Left ventricle myocardium superior (tissue), 1 donor: ENCODE measurements at places on chromosomes 5 and 9. TPM values are rescaled to one million over a fixed set of nuclear protein-coding genes. Genes with fewer than 3 reads are reported as not detected.

- peak; percentile 49 for DNase-seq
Measured at GRCh38 chr5:96743065-96743768, 64.5 kb downstream of the ERAP1 start.

DNA sequence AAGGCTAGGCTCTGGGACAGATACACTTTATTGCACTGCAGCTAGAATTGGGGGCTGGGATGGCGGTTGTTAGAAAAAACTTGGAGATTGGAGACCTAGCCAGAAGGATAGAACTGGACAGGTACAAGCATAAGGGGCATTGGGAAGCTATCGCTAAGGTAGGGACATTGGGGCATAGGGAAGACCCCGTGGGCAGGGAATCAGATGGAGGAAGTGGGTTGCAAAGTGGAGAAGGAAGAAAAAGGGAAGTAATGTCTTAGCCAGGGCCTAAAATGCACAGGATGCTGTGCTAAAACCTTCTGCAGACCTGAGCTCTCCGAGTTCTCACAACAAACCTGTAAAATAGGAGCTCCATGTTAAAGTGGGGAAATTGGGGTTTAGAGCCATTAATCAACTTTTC, 178.2 kb downstream of the ZDHHC21 start:
- no peak for DNase-seq

DNA sequence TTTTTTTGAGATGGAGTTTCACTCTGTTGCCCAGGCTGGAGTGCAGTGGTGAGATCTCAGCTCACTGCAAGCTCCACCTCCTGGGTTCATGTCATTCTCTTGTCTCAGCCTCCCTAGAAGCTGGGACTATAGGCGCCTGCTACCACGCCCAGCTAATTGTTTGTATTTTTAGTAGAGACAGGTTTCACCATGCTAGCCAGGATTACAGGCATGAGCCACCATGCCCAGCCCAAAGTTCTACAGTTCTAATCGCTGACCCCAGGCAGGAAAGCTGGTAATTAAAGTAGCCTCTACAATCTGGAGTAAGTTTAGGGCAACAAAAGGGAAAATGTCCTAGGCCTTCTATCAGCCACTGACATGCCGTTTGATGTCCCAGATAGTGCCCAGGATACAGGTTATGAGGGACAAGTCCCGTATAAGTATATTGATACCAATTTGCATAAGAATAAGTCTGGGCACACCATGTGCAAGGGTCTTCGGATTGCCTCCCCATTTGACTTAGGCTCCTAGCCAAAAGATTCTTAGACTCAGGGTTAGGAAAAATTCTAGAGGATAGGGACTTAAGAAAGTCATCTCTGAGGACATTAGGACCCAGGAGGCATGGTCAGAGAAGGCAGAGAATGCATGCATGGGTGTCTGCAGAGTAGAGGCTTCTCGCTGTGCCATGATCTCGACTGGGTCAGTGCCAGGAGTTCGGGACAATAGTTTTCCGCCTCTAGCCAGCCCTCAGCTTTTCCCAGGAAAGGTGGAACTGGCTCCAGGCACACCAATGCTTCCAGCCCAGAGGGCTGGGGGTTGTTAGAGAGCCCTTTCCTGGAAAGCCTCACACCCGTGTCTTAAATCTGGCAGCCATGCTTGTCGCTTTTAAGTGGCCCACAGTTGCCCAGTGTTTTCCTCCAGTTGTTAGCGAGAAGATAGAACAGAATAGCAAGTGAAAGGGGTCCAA, 1111.1 kb downstream of the TAF11L14 start:
- DNase-seq, result peak; percentile 24

DNA sequence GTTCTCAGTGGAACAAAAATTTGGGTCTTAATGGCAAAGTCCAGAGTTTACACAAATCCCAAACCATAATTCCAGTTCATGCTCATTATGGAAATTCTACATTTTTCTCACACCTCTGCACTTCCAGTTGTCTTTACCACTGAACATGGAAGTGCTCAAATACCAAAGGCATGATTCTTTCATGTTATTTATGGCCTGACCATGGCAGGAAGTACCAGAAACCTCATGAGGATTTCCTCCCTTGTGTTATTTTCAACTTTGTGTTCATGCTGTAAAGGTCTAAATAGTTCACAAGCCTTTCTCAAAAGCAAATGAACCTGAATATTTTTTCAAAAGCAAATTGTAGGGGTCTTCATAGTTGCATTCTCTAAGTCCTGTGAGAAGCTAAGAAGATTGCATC, 82.0 kb upstream of the ITGA1 start:
- DNase-seq, result no peak

DNA sequence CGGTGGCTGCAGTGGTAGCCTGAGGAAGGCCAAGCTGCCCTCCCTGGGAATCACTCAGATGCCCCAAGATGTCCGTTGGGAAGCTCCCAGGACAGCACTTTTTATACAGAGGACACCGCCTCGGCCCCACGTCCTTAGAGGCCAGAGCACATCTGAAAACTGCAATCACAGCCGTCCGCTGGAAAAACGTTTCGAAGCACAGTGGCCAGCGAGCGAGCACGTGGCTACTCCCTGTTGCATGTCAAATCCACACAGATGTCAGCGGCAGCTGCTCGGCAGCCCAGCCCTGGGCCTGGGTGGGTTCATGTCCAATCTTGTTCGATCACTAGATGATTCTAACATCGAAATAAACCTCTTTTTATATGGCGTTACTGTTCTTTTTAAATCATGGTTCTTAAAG, 8.9 kb downstream of the PPP1R26 start:
- no peak for DNase-seq

GRCh38 chr9:127746959-127747569, 12.0 kb upstream of the TOR2A start:
- DNase-seq, result no peak

- DNase-seq, result no peak
Measured at GRCh38 chr5:33892620-33893137, 889 bp upstream of the ADAMTS12 start.

- DNase-seq, result no peak
Measured at GRCh38 chr5:6289239-6289638, 89.1 kb downstream of the MED10 start.

GRCh38 chr9:71663931-71664459, 104.3 kb downstream of the CEMIP2 start:
- DNase-seq, result no peak

DNA sequence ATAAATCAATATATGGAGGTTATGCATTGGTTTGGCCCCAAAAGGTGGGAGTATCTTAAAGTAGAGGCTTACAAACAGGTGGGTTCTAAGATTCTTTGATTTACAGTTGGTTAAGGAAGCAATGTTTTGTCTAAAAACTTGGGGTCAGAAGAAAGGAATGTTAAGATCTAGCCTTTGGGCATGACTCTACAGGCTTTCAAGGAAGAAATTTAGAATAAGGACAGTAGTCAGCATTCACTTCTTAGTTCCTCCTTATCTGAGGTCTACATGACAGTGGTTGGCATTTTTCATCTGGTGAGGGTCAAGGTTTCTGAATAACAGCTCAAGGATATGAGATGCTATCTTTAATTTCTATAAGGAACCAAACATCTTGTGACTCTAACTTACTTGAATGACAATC, 122.8 kb downstream of the CAMK4 start:
- DNase-seq, result no peak

- no peak for DNase-seq
Measured at GRCh38 chr5:167263185-167263584, 1028.3 kb upstream of the WWC1 start.

DNA sequence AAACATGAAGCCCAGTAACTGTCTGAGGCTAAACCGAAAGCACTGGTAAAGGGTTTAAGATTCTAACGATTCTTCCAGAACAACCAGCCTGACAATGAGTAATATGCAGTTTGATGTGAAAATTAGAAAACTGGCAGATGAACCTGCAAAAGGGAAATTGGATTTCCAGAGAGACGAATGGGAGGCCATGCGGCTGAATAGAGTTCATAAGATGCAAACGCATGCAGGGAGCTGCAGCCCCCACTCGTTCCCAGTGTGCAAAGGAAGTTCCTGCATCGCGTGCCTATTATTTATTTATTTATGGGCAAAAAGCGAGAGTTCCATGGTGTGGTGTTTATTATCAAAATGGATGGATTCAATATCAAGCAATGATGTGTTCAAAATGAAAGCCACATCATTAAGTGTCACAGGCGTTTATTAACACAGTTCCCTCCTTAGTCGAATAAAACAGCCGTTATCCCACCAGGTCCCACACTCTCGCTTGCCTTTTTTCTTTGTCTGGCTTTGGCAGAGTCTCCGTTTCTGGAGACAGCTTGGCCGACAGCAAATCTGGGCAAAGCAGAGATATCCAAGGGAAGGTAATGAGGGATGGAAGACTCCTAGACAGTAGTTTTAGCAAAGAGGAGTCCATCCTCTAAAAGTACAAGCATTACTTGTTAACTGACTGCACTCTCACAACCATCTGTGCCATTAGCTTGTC, 451.4 kb downstream of the KDM4C start:
- DNase-seq, result no peak

- no peak for DNase-seq
Measured at GRCh38 chr5:8908055-8908683, 637.7 kb downstream of the SEMA5A start.

- DNase-seq, result no peak
Measured at GRCh38 chr5:149961957-149962409, 1.4 kb downstream of the SLC26A2 start.

GRCh38 chr5:158869092-158869491, 230.6 kb downstream of the EBF1 start:
- DNase-seq, result no peak

GRCh38 chr5:173294673-173295320, 33.4 kb downstream of the STC2 start:
- DNase-seq, result no peak

DNA sequence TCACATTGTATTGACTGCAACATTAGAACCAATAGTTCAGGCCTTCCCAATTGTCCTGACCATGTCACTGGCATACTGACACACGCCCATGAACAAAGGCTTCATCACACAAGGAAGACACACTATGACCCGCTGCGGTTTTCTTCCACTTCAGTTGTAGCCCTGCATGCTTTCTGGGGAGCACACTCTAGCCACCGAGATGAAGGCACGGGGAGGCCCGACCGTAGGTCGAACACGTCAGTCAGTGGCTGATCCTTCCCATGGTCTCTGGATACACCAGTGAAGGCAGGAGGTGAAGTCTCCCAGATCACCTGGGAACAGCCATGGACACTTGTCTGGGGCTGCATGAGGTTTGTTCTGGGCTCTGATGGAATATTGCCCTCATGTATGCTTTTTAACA, 224.7 kb downstream of the FSTL4 start:
- DNase-seq, result no peak

GRCh38 chr5:28483327-28484025, 1445.1 kb upstream of the CDH9 start:
- DNase-seq, result no peak

DNA sequence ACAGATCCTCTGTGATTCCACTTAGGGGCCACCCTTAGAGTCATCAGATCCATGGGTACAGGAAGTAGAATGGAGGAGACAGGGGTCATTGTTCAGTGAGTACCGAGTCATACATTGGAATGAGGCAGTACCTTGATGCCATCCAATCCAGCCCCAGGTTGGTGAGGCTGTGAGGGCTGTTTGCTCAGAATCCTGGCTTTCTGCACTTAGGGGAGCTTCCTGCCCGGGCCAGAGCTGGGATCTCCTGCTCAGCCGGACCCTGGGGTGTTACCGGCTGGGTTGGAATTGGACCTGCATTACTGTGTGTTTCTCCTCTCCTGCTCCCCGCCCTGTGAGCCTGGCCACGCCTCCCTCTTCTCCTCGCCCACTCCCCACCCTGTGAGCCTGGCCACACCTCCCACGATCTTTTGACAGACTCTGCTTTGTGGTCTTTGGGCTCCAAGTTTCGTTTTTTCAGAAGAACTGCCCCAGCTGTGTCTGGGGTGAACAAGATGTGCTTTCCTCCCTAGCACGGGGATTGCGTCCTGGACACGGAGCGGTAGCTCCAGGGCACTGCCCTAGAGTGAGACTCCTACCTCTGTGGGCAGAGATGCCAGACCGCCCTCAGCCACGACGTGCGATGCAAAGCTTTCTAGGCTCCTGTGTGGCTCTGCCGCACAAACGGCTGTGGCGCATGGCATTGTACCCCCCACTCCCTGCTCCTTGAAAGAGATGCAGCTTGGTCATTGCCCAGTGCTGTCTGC, 15.4 kb downstream of the TRAF2 start:
- DNase-seq, result peak; percentile 45

DNA sequence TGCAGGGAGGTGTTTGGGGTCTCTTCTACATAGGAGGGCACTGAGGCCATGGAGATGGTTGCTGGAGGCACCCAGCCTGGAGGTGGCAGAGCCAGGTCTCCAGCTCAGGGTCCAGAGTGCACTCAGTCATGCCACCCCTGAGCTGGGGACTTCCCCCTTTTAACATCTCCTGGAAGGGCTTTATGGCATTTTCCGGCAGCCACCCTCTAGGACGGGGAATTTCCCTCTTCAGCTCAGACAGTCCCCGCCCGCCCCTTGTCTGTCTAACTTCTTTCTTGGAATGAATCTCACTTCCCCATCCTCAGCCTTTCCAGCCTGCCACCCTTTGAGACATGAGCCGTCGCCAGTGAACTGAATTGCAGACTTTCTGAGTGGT, 49.9 kb downstream of the COL15A1 start:
- peak; percentile 60 for DNase-seq

DNA sequence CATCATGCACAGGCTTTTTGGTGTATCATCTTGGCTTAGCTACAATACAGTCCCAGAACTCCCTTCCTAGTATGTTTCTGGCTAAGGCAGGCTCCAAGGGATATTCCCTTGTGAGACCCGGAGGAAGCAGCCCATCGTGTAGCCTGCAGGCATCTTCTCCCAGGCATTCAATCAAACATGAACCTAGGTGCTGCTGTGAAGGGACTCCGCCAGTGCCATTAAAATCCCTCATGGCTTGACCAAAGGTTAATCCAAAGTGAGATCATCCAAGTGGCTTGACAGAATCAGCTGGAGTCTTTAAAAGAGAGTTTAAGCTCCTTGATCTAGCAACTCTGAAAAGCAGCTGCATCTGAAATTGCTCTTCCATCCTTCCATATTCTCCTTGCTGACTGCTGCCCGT, 333.9 kb downstream of the DIRAS2 start:
- no peak for DNase-seq

DNA sequence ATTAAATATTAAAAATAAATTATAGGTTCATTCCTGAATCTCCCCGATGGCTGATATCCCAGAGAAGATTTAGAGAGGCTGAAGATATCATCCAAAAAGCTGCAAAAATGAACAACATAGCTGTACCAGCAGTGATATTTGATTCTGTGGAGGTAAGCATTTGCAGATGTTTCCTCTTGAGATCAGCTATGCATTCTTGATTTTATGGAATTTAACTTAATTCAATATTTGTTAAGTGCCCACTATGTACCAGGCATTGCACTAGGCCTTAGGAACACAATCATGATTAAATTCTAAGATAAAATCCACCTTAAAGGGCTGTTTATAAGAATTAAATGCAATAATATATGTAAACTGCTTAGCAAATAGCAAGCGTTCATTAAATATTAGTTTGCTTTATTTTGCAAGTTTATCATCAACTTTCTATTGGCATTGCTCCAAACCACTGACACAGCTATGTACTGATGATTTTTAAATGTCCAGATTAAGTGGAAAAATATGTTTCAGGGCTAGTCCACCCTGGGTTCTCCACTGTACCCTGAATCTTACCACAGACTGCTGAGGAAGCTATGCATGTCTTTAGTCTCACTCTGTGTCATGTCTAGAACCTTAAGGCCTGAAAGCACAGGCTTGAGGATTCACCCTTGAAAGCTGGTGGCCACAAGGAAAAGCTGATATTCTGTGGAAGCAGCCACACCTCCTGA, 33.2 kb downstream of the SLC22A4 start:
- no peak for DNase-seq

The TAF9 gene
- total RNA-seq, result 38.7 TPM

The PTBP3 gene
- 19.4 TPM for total RNA-seq

The PPP3R2 gene
- total RNA-seq, result not detected

The COL23A1 gene
- 20.4 TPM for total RNA-seq

The RALGPS1 gene
- 21.1 TPM for total RNA-seq

The STK32A gene
- total RNA-seq, result 0.50 TPM

The CARTPT gene
- total RNA-seq, result not detected

The GDA gene
- 2.0 TPM for total RNA-seq

The MARCHF6 gene
- total RNA-seq, result 165 TPM
